A673 (cell line): ENCODE measurements at places on chromosomes 4 and X.

DNA sequence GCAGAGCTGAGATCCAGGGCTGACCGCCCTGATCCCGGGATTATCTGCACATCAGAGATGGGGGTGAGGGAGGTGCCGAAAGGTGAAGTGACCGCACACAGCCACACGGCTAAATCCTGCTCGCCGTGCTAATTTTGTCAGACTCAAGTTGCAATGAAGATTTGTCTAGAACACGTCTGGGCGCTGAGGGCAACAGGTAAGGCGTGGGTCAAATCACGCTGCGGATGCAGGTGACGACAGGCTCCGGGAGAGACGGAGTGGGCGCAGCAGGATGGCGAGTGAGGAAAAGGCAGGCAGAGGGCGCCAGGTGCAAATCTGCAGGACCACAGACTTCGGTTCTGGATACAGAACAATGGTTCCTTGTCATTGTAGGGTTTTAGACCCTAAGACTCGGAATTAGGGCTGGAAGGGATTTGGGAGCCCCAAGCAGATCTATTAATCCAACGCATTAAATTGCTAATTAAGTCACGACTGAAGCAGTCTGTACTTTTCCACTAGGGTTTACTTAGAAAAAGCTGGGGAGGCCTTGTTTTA is 1.9 kb upstream of the TBC1D14 start:
- H3K4me1 ChIP-seq: peaks cover 9% of the 10 kb centered on the region
- no peak overlapping the region for H3K27ac ChIP-seq
- no peak for DNase-seq
- no peaks in the 10 kb centered on the region for H3K27me3 ChIP-seq
- H3K36me3 ChIP-seq: no peaks in the 10 kb centered on the region

GRCh38 chr4:56286763-56287162 is 100.5 kb downstream of the AASDH start:
- H3K27me3 ChIP-seq: no peaks in the 10 kb centered on the region
- H3K4me1 ChIP-seq: no peaks in the 10 kb centered on the region
- no peak overlapping the region for H3K4me3 ChIP-seq
- peak; percentile 4 for DNase-seq
- H3K27ac ChIP-seq: no peak overlapping the region

- H3K36me3 ChIP-seq: no peaks in the 10 kb centered on the region
- H3K27ac ChIP-seq: no peak overlapping the region
- DNase-seq: peak; percentile 21
- H3K4me1 ChIP-seq: no peaks in the 10 kb centered on the region
- H3K27me3 ChIP-seq: no peaks in the 10 kb centered on the region
Observed at GRCh38 chr4:28209371-28209924, 1348.8 kb downstream of the STIM2 start.

GRCh38 chr4:76790377-76790776 is 107.6 kb downstream of the SOWAHB start:
- H3K4me1 ChIP-seq: no peaks in the 10 kb centered on the region
- H3K4me3 ChIP-seq: no peak overlapping the region
- no peak overlapping the region for H3K27ac ChIP-seq

- no peak overlapping the region for H3K4me3 ChIP-seq
- no peak for DNase-seq
- H3K27me3 ChIP-seq: no peaks in the 10 kb centered on the region
- H3K27ac ChIP-seq: no peak overlapping the region
- no peaks in the 10 kb centered on the region for H3K36me3 ChIP-seq
Observed at GRCh38 chr4:80811406-80811805, 219.1 kb upstream of the BMP3 start.

- no peak overlapping the region for H3K27ac ChIP-seq
- no peak overlapping the region for H3K4me3 ChIP-seq
- peaks cover 3% of the 10 kb centered on the region for H3K27me3 ChIP-seq
- peak; percentile 62 for DNase-seq
Observed at GRCh38 chrX:133838761-133839676, 146.4 kb downstream of the GPC3 start.

GRCh38 chr4:76504613-76505465 is 69.8 kb downstream of the SHROOM3 start:
- DNase-seq: peak; percentile 58
- no peaks in the 10 kb centered on the region for H3K36me3 ChIP-seq
- no peak overlapping the region for H3K27ac ChIP-seq
- no peak overlapping the region for H3K4me3 ChIP-seq

GRCh38 chr4:87560802-87561201 is 31.6 kb upstream of the SPARCL1 start:
- DNase-seq: no peak
- no peak overlapping the region for H3K4me3 ChIP-seq
- H3K36me3 ChIP-seq: no peaks in the 10 kb centered on the region
- no peak overlapping the region for H3K27ac ChIP-seq
- H3K4me1 ChIP-seq: no peaks in the 10 kb centered on the region
- H3K27me3 ChIP-seq: no peaks in the 10 kb centered on the region

- no peaks in the 10 kb centered on the region for H3K4me1 ChIP-seq
- DNase-seq: no peak
- peaks cover 7% of the 10 kb centered on the region for H3K27me3 ChIP-seq
- H3K27ac ChIP-seq: no peak overlapping the region
- no peak overlapping the region for H3K4me3 ChIP-seq
- H3K36me3 ChIP-seq: no peaks in the 10 kb centered on the region
Observed at GRCh38 chr4:3797831-3798790, 31.9 kb downstream of the ADRA2C start.

GRCh38 chrX:17242470-17242869 is 132.5 kb upstream of the NHS start:
- H3K4me3 ChIP-seq: no peak overlapping the region
- no peaks in the 10 kb centered on the region for H3K36me3 ChIP-seq
- peak; percentile 62 for DNase-seq
- no peak overlapping the region for H3K27ac ChIP-seq
- no peaks in the 10 kb centered on the region for H3K4me1 ChIP-seq
- peaks cover 9% of the 10 kb centered on the region for H3K27me3 ChIP-seq

DNA sequence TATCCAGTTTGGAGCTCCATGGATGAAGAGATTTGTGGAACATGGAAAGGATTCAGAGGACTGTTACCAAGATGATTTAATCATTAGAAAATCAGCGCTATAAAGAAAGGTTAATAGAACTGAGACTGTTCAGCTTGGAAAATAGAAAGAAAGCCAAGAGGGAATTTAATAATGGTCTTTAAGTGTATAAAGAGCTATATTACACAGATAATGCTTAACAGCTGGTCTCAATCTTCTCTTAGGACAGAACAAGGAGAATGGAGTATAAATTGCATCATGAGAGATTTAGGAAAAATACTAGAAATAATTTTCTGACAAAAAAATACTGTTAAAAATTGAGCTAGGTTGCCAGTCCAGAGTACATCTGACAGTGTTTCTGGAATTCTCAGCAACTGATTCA is 91.3 kb upstream of the MAGEC2 start:
- H3K36me3 ChIP-seq: no peaks in the 10 kb centered on the region
- H3K27ac ChIP-seq: no peak overlapping the region
- DNase-seq: no peak
- no peaks in the 10 kb centered on the region for H3K4me1 ChIP-seq
- H3K27me3 ChIP-seq: no peaks in the 10 kb centered on the region

- no peak overlapping the region for H3K27ac ChIP-seq
- H3K36me3 ChIP-seq: no peaks in the 10 kb centered on the region
- peak; percentile 14 for DNase-seq
- no peaks in the 10 kb centered on the region for H3K4me1 ChIP-seq
Observed at GRCh38 chr4:93897559-93897958, 69.0 kb downstream of the ATOH1 start.

- no peak overlapping the region for H3K27ac ChIP-seq
- H3K27me3 ChIP-seq: no peaks in the 10 kb centered on the region
- no peak for DNase-seq
- no peaks in the 10 kb centered on the region for H3K4me1 ChIP-seq
- no peak overlapping the region for H3K4me3 ChIP-seq
Observed at GRCh38 chr4:15926486-15926885, 12.1 kb downstream of the FGFBP1 start.

DNA sequence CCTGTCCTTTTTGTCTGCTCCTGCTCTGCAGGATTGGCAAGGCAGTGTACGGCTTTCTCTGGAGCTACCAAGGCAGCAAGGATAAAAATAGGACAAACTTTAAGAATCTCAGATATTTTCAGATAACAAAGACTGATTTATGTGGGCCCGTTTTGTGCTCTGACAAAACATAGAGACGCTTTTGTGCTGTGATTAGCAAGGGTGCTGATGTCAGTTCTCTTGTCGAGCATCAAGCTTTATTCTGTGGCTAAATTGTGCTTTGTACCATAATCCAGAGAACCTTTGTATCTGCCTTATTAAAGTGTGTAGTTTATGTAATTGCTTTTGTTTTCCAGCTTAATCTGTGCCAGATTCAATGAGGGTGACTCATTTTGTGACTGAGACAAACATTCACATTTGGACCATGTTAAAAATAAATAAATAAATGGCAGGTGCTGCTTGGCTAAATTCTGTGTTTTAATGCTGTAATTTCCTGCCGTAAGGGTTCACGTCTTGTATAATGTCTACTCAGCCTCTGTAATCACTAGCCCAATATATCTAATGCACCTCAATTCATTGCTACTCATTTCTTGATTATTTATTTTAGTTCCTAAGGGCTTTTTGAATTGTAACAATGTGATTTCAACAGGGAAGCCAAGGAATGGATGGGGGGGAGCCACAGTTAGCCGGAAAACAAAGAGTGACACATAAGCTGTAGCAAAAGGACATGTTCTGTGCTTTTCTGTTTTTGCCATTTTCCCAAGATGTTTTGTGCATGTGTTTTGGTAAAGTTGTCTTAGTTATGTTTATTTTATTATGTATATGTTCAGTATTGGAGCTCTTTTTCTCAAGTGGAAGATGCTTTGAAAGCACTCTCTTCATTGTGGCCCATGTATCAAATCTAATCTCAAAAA is 75.1 kb downstream of the GAB1 start:
- no peaks in the 10 kb centered on the region for H3K36me3 ChIP-seq
- no peaks in the 10 kb centered on the region for H3K27me3 ChIP-seq
- peaks cover 19% of the 10 kb centered on the region for H3K4me1 ChIP-seq
- no peak overlapping the region for H3K27ac ChIP-seq
- DNase-seq: peak; percentile 30
- H3K4me3 ChIP-seq: no peak overlapping the region

GRCh38 chr4:15735536-15735935 is 32.7 kb downstream of the BST1 start:
- H3K27ac ChIP-seq: no peak overlapping the region
- H3K4me3 ChIP-seq: no peak overlapping the region
- H3K4me1 ChIP-seq: no peaks in the 10 kb centered on the region

DNA sequence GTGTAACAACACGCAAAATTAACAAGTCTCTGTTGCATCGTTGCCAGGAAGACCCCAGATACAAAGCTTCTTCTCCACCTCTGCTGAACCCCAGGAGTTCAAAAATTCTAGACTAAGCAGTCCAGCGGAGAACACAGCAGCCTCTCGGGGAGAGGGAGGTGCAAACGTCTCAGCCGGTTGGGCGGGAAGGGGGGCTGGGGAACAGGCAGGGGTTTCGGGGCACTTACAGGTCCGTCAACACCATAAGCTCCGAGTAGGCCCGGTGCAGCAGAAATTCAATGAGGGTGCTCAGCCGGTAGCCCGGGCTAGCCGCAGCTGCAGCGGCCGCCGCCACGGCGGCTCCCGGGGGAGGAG is 394 bp downstream of the MED14 start:
- H3K27me3 ChIP-seq: peaks cover 8% of the 10 kb centered on the region
- no peaks in the 10 kb centered on the region for H3K36me3 ChIP-seq
- DNase-seq: peak; percentile 36
- H3K27ac ChIP-seq: peak overlapping the region; percentile 88

- H3K27ac ChIP-seq: no peak overlapping the region
- DNase-seq: no peak
- no peaks in the 10 kb centered on the region for H3K27me3 ChIP-seq
- H3K4me1 ChIP-seq: no peaks in the 10 kb centered on the region
- no peak overlapping the region for H3K4me3 ChIP-seq
- H3K36me3 ChIP-seq: no peaks in the 10 kb centered on the region
Observed at GRCh38 chrX:53071064-53071463, 11.1 kb upstream of the TSPYL2 start.

GRCh38 chr4:153520227-153520626 is 54.1 kb downstream of the TMEM131L start:
- no peak for DNase-seq
- H3K27me3 ChIP-seq: no peaks in the 10 kb centered on the region
- no peak overlapping the region for H3K4me3 ChIP-seq
- peaks cover 38% of the 10 kb centered on the region for H3K4me1 ChIP-seq

GRCh38 chrX:135484641-135485289 is 35.7 kb upstream of the INTS6L start:
- no peaks in the 10 kb centered on the region for H3K27me3 ChIP-seq
- H3K27ac ChIP-seq: no peak overlapping the region
- no peaks in the 10 kb centered on the region for H3K4me1 ChIP-seq

GRCh38 chrX:275476-275966 is 5.7 kb upstream of the PLCXD1 start:
- no peak for DNase-seq
- peak overlapping the region; percentile 56 for H3K4me3 ChIP-seq
- peaks cover 11% of the 10 kb centered on the region for H3K4me1 ChIP-seq
- no peaks in the 10 kb centered on the region for H3K36me3 ChIP-seq

DNA sequence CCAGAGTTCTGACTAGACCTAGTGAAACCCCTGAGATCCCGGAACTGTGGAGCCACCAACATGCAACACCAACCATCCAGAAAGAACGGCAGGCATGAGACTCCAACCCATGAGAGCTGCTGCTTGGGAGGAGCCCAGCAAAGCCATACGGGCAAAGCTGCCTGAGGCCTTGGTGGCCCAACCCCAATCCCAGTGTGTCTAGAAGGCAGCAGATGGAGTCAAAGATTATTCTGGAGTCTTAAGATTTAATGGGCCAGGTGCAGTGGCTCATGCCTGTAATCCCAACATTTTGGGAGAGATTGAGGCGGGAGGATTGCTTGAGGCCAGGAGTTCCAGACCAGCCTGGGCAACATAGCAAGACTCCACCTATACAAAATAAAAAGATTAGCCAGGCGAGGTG is 49.2 kb upstream of the PDK3 start:
- DNase-seq: no peak
- H3K27me3 ChIP-seq: peaks cover 14% of the 10 kb centered on the region
- H3K36me3 ChIP-seq: no peaks in the 10 kb centered on the region
- no peak overlapping the region for H3K4me3 ChIP-seq

DNA sequence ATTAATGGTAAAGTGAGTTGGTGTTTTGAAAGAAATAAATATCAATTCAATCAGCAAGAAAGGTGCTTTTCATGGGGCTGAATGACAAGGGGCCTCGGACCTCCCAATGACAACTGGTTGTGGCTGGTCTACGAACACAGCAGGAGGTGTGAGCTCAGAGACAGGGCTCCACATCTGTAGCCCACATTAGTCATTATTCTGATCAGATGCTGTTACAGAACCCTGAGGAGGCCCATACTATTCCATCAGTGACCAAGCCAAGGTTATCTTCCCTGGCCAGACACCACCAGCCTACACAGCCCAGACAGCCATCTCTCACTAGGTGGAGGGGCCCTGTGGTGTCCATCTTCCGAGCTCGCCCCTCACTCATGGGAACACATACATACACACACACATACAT is 168.8 kb downstream of the SH3KBP1 start:
- H3K36me3 ChIP-seq: no peaks in the 10 kb centered on the region

DNA sequence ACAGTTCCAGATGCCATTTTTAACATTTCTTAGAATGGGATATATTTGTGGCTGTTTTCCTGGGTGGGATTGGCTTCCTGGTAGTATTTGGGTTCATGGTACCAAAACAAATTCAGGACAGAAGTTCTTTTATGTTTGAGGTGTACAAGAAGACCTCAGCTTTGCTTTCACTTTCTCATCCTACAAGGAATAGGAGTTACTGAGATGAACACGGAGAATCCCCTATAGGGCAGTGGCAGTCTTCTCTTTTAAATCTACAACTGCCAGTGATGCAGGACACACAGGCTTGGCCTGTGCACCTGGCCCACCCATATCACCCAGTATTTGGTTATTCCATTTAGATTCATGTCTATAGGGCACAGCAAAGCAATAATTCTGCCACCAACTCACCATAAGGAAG is 35.2 kb downstream of the SLC10A7 start:
- peaks cover 58% of the 10 kb centered on the region for H3K4me1 ChIP-seq
- no peak overlapping the region for H3K4me3 ChIP-seq
- no peaks in the 10 kb centered on the region for H3K27me3 ChIP-seq
- H3K36me3 ChIP-seq: peaks cover 33% of the 10 kb centered on the region
- peak overlapping the region; percentile 98 for H3K27ac ChIP-seq
